ENCODE measurements at places on chromosomes 13 and 19.

- DNase-seq: no peak
Measured at GRCh38 chr13:46593398-46593797, 40.4 kb downstream of the LRCH1 start.

GRCh38 chr19:41587101-41587837, 11.3 kb downstream of the CEACAM21 start:
- DNase-seq: no peak

DNA sequence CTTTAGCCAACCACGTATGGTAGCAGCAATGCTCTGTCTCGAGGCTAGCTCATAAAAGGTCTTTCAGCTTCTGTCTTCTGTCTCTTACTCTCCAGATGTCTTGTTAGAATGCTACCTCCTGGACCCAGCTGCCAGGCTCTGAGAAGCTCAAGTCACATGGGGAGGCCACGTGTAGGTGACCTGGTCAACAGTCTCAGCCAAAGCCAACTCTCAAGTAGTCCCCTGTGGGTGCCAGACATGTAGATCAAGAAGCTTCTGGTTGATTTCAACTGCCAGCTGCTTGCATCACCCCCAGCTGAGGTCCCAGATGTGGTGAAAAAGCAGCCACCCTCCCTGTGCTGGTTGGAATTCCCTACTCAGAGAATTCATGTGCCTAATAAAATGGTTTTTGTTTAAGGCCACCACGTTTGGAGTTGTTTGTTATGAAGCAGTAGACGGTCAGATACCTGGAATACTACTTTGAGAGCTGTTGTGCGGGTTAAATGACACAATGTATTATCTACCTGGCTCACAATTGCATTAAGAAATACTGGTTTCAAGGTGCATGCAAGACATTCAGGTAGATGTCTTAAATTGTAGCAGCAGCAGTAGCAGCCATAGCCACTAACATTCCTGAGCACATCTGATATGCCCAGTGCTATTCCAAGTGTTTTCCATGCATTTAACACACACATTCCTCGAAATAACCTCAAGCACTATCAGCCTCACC, 131.0 kb upstream of the RFC3 start:
- no peak for DNase-seq

GRCh38 chr19:7787141-7787540, 24.1 kb downstream of the CLEC4M start:
- no peak for DNase-seq

- no peak for DNase-seq
Measured at GRCh38 chr13:35830850-35831450, 300.2 kb downstream of the DCLK1 start.

GRCh38 chr19:44055870-44056269, 4.0 kb downstream of the ZNF223 start:
- DNase-seq: no peak

- no peak for DNase-seq
Measured at GRCh38 chr13:75425216-75426009, 56.6 kb downstream of the TBC1D4 start.

GRCh38 chr13:21304256-21304655, 127.8 kb downstream of the MRPL57 start:
- DNase-seq: no peak

DNA sequence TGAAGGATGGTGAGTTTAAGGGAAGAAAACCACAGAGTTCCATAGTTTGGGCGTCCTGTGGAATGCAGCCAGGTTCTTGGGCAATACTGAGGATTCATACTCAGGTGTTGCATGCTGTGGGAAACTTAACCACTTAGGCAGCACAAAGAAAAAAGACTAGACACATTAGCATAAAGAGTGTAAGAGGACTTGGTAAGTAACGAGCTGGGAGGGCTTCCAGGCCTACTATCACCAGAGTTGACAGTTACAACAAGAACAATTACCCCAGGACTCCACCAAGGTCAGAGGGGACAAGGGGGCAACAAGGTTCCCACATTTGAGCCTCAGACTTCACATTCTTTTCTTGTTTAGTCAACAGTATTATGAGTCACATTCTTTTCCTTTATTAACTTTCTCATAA, 33.2 kb downstream of the KCTD12 start:
- DNase-seq: no peak

GRCh38 chr19:31613683-31614219, 264.5 kb upstream of the TSHZ3 start:
- no peak for DNase-seq

- no peak for DNase-seq
Measured at GRCh38 chr19:42122691-42123607, 9.3 kb downstream of the POU2F2 start.

DNA sequence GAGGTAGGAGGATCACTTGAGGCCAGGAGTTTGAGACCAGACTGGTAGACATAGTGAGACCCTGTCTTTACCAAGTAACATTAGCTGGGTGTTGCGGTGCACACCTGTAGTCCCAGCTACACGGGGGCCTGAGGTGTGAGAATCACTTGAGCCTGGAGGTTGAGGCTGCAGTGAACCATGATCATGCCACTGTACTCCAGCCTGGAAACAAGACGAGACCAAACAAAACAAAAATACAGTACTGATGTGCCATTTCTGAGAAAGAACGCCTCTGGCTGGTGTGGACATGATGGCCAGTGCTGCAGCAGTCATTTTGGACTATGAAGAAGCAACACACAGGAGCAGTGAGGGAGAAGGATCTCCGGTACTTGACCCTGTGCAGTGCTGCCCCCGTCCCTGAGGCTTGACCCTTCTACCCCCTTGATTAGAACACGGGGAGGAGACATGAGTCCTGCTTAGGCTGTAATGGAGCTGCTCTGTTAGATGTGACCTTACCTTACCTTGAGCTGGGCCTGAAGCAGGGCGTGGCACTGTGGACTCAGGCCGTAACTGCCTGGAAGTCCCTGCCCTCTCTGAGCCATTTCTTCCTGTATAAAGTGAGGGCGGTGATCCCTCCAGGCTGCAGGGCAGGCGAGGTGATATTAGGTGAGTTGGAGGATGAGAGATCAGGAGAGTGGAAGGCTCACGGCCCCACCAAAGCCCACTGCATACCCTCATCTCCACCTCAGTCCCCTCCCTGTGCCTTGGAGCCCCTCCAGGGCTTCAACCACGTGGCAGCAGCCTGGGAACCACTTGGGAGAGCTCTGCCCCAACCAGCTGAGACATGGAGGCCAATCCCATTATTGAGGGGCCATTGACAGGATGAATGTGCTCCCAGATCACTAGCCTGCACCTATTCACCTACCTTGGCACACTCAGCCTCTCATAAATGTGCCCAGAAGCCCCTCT, 5.9 kb downstream of the RPL18A start:
- no peak for DNase-seq

DNA sequence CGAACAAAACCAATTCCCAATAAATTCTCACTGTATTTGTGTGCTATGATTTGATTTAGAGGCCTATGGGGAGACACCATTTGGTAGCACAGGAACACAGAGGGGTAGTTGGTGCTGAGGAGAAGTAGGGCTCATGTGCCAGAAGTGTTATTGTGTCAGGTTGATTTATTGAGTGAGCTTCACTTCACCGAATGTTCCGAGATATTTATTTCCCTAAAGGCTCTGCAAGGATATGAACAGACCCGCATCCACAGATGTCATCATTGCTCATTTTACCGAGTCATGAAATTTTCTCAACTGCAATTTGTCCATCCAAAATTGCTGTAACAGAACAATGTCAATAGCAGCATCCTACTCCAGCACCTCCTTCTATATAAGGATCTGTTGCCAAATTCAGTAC, 69.5 kb downstream of the DACH1 start:
- no peak for DNase-seq

DNA sequence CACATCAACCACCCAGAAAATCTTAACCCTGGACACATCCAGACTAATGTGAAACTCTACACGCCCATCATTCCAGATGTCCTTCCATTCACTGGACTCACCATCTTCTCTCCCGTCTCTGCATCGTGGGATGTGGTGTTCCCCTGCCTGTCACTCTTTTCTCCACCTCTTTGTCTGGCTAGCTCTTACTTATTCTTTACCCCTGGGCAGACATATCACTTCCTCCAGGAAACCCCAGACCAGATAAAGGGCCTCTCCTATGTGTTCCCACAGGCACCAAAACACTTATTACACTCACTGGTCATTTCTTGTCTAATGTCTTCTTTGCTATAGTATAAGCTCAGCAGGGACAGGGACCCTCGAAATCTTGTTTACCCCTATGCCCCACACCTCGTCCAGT, 109.3 kb upstream of the IPO5 start:
- no peak for DNase-seq

DNA sequence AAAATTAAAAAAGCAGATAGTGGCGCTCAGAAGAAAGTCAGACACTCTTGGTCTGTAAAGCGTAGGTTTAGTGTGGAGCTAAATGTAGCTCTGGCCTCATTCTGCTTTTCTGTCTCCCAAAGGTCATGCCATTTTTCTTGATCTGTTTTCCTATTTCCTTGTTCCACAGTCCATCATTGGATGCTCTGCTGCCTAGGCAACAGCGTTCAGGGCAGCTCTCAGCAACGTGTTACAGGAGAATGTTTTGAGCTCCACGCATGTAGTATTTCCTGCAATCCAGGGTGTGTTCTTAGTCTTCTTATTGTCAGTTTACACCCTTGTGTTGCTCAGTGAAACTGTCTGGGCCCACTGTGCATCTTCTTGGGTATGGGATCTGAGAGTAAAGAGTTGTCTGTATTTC, 46.0 kb upstream of the PCDH8 start:
- no peak for DNase-seq

DNA sequence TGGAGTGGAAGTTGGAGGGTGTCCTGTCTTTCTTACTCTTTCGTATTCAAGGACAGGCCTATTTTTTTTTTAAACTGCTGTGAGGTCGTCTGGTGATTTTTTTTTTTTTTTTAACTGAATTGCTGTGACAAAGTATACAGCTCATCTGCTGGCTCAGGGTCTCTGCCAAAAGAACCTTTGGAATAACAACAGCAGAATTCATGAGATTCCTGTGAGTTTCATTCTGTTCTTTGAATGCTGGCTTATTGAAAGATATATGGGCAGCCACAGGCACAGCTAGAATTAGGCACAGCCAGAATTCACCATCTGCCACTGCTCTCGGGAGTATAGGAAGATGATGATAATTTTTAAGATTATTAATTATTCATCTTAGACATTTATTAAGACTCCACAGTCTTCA, 21.4 kb upstream of the FRY start:
- DNase-seq: no peak
